CD4-positive, alpha-beta T cell (primary cell): ENCODE measurements at places on chromosomes 16 and 17.

DNA sequence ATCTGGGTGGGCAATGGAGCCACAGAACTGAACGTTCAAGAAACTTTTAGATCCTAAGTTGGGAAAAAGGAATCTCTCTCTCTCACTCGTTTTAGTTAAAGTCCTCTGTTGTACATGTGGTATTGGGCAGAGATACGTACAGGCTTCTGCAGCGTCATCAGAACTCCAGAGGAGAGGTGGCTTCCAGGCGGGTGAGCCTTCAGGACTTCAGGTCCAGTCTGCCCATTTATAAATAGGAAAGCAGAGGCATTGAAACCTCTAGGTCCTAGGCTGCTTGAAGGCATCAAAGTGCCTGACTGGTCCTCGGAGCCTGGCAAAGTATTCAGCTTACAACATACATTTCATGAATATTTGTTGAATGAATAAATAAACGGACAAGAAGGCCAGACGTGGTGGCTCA is 8.1 kb upstream of the TNFRSF13B start:
- DNase-seq, result no peak

- DNase-seq, result no peak
These were observed 27.1 kb upstream of the SNN start for GRCh38 chr16:11640987-11641817.

- no peak for DNase-seq
These were observed 22.2 kb upstream of the CDH8 start for GRCh38 chr16:62058412-62058811.

DNA sequence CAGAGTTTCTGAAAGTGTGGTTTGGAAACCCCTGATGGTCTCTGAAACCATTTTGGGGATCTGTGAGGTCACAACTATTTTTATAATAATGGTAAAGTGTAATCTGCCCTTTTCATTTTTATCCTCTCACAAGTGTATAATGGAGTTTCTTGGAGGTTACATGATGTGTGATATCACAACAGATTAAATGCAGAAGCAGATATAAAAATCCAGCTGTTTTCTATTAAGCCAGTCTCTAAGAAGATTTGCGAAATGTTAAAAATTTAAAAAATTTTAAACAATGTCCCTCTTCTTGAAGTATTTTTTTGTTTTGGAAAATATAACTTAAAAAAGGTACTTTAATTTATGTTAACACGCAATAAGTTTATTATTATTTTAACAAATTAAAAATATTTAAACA is 48.7 kb downstream of the RPGRIP1L start:
- no peak for DNase-seq

DNA sequence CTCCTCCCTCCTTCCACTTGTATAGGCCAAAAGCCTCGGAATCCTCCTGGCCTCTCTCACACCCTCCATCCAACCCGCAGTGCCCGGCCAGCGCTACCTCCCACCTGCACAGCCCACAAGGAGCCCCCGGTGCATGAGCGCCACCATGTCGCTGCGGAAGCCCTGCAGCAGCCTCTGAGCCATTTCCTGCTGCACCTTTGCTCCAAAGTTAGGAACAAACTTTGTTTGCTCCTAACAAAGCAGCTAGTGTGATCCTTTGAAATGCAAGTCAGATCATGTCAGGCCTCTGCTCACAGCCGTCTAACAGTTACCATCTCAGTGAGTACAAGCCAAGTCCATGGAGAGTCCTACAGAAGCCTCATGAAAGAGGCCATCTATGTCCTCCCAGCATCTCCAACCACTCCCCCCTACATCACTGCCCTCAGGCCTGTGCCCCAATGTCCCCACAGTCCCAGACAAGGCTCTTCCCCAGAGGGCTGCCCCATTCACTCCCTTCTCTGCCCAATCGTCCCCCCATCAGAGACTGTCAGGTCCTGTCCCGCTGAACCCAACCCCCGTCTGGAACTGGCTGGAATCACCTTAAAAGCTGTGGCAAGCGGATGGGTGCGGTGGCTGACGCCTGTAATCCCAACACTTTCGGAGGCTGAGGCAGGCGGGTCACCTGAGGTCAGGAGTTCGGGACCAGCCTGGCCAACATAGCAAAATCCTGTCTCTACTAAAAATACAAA is 7.5 kb downstream of the DCAKD start:
- no peak for DNase-seq

DNA sequence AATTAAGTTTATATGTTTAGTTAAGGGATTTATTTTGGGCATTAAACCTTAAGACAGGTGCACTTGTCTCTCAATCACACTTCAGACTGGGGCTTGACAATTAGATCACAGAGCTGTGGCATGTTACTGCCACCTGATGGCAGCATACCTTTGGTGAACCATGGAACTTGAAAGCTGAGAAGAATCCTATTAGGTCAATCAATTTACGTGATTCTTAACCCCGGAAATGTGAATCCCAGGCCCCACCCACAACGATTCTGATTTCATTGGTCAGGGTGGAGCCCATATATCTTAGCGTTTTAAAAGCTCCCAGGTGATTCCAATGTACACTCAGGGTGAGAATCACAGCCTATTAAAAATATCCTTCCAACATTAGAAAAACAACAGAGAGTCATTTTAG is 91.0 kb downstream of the GSG1L start:
- peak; percentile 45 for DNase-seq

DNA sequence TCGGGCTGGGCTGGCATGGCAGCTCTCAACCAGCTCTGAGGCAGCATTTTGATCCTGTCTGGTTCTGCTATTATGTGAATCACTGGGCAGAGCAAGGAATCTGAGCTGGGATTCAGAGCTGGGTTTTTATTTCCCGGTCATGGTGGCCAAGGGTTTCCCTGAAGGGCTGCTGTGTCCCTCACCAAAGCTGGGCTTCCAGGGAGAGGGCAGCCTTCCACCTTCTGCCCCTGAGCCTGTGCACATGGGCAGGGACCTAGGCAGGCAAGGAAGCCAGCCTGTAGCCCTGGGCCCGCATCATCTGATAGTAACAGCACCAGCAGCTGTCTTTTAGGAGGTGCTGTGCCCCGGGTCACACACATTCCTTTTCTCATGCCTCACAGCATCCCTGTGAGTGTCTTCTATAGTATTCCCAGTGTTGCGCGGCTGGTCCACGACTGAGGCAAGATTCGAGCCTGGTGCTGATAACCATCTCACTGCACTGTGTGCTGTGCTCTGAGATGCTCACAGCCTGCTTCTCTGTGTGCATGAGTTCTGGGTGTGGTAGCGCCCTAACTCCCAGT is 85.3 kb upstream of the PLCG2 start:
- DNase-seq, result no peak

DNA sequence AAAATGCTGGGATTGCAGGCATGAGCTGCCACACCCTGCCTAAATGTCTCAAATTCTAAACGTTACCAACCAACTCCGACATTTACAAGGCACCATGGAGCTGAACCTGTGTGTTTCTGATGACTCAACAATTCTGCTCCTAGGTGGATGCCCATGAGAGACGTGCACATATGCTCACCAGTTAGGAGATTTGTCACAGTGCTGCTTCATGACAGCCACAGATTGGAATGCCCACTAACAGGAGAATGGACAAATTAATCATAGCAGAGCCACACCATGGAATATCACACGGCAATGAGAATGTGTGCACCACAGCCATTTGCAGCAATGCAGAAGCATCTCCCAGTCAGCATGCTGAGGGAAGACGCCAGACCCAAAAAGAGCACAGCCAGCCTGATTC is 8.0 kb upstream of the KCNG4 start:
- no peak for DNase-seq

DNA sequence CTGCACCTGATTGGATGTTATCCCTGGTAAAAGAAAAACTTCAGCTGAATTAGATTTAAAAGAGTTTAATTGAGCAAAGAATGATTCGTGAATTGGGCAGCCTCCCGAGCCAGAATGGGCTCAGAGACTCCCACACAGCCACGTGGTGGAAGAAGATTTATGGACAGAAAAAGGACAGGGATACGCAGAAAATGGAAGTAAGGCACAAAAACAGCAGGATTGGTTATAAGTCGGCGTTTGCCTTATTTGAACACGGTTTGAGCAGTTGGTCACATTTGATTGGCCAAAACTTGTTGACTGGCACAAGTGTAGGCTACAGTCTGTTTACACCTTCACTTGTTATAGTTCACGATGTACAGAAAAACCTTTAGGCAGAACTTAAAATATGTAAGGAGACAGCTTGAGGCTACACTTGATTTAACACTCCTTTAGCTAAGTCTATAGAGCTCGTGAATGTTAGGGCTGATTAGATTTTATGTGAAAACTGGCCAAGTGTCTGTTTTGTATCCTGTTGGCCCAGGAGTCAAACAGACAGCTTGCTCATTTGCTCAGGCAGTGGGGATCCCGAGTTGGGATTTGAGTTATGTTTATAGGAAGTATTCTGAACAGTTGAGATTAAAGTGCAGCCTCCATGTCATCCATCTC is 119.5 kb upstream of the SHISA6 start:
- DNase-seq, result no peak

DNA sequence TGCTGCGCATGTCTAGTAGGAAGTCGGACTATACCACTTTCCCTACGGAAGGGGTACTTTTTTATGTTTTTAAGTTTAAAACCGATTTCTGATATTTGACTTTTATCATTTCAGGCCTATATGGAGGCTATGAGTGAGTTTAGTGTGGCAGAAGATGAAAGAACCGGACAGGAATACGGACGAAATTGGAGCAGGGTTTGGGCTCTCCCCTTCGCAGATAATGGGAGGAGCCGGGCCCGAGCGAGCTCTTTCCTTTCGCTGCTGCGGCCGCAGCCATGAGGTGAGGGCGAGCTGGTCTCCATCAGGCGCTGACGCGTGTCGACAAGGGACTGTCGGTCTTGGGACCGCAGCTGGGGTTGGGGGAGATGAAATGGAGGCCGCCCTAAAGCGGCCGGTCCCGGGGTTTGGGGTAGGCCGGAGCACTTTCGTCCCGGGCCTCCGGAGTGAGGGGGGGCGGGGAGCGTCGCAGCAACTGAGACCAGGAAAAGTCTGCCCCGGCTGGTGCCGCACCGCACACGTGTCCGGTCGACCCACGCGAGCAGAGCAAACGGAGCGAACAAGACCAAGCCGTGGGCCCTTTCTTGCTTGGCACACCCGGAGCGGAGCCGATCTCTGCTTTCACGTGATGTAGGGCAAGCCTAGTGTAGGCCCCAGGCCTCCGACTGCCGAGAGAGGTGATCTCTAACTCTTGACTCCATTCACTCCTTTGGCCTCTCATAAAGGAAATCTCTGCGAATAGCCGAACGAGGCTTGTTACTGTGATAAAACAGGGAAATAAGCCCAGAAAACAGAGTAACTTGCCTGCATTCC is at the start of gene RPL19:
Gene RPL19, plus strand, starts transcription at position 214 of the 810 bp plus-strand sequence. Its CDS starts 62 bp downstream, at position 276.
- peak; percentile 81 for DNase-seq

DNA sequence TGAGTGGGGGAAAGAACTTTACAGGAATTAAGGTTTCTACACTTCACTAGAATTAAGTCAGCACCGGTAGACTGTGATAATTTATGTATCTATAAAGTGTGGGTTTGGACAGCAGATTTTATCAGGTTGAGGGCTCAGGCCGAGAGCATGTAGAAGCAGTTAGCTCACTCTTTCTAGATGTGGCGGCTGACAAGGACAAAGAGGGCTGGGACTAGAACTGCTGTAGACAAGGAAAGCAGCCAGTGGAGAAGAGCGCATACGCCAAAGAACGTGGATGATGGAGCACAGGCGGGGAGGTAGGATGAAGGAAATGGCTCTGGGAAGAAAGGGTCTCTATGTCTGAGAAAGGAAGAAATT is 504 bp upstream of the GOSR1 start:
- DNase-seq, result no peak

DNA sequence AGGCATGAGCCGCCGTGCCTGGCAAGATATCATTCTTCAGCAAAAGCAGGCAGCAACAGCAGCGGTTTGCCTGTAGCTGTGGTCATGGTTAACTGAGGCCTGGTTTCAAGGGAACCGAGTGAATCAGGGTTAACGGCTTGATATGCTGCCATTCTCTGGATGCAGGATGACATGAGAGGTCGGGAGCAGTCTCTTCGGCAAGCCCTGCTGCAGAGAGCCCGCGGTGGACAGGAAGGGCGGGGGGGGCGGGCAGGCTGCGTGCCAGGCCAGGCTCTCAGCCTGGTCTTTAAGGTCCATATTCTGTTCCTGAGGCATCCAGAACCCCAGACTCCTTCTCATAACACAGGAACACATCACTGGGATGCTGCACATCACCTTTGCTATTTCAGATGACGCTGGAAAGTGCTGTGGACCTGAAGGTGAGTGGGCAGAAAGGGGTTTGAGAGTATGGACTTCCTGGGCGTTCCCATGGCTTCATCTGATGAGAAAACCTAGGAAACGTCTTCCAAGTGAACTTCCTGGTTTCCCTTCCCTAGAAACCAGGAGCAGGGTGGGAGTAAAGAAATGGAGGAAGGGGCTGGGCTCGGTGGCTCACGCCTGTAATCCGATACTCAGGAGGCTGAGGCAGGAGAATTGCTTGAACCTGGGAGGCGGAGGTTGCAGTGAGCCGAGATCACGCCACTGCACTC is 165.6 kb upstream of the RPH3AL start:
- no peak for DNase-seq

GRCh38 chr17:48615963-48616716 is 1.0 kb upstream of the HOXB8 start:
- no peak for DNase-seq

DNA sequence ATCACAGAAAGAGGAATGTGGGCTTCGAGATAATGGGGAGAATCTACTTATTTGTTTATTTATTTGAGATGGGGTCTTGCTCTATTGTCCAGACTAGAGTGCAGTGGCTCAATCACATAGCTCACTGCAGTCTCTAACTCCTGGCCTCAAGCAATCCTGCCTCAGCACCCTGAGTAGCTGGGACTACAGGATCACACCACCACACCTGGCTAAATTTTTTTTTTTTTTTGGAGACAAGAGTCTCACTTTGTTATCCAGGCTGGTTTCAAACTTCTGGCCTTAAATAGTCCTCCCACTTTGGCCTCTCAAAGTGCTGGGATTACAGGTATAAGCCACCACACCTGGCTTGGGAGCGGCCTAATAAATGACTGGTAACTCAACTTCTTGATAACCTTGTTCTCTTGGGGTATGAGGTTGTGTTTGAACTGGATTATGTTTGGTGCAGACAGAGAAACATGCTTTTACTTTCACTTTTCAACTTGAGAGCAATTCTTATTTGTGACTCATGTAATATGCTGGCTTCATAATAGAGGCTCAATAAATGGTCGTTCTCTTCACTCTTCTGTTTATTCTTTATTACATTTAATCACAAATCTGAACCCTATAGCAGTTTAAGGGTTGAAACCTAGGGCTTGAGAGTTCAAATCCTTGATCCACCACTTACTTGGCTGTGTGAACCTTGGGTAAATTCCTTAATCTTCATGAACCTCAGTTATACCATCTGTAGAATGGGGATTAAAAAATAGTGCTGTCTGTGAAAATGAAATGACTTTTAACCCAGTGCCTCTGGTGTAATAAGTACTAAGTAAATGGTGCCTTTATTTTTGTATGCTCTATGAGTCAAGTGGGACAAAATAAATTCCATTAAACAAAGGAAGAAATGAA is 129.1 kb upstream of the HS3ST2 start:
- no peak for DNase-seq

- DNase-seq, result no peak
These were observed 551.9 kb upstream of the CA10 start for GRCh38 chr17:52710363-52710901.

- DNase-seq, result no peak
These were observed 2.3 kb upstream of the ALKBH5 start for GRCh38 chr17:18181358-18181757.
